ENCODE measurements at places on chromosomes 3 and 15. TPM values are rescaled to one million over a fixed set of nuclear protein-coding genes. Genes with fewer than 3 reads are reported as not detected.

GRCh38 chr3:167602041-167602440 is 51.7 kb downstream of the WDR49 start:
- DNase-seq = no peak

DNA sequence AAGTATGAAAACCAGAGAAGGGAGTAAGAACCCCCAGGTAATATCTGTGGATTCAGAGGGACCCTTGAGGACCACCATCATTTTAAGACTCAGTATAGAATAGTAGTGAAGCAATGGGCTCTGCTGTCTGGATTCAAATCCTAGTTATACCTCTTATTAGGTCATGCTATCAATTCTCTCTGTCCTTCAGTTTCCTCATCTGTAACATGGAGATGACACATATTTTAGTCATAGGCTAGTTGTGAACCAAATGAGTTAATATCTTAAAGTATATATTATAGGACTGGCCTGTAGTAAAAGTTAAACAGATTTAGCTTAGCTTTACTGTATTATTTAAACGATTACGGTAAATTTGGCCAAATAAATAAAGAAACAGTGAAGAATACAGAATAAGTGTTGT is 177.3 kb upstream of the GOLIM4 start:
- no peak for DNase-seq

DNA sequence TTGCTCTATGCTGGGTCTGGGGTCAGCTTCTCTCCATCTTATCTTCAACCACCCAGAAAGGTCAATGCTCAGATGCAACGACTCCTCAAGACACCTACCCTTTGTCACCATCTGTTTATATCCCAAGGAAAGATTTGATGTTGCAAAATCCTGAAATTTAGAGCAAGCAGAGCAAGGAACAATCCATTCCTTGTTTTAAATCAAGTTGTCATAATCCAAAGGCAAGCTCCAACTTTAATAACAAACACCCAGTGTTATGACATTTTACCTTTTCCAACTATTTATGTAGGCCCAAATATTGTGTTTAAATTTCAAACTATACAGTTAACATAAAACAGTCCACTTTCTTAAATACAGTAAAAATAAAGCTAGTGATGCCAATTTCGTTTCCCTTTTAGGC is 116.5 kb upstream of the LRIG1 start:
- DNase-seq = no peak

DNA sequence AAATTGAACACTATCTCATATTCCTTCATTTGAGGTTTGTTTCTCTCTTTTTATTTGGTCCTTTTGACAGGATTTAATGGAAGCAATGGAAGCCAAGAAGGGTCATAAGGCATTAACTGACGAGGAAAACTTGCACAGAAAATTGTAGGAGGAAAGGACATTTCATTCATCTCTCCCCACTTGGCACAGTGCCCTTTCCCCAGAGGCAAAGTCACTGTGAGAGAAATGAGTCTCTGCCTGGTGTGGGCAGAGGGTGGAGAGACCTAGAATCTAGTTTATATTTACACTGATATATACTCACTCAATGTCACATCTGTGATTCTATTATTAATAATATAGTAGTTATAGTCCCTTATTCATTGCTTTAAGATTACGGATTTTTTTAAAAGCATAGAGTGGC is 324.6 kb upstream of the IL12A start:
- DNase-seq = no peak

GRCh38 chr15:79474252-79474651 is 42.1 kb downstream of the MINAR1 start:
- no peak for DNase-seq

GRCh38 chr3:17841190-17841828 is 98.9 kb upstream of the TBC1D5 start:
- peak; percentile 65 for DNase-seq

DNA sequence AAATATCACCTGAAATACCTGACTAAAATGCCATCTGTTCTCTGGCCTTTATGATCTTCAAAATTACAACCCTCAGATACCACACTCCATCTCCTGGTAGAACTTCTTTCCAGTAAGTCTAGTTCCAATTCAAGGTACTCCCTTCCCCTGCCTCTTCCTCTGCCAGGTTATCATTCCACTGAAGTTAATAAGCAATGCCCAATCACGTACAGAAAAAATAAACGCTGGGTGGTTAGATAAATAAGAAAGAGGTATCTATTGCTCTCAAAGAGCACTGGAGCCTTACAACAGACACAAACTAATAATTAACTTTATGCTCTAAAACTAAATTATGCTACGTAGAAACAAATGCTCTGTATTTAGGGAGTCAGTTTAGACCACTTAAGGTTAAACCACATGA is 112.5 kb downstream of the MYO9A start:
- no peak for DNase-seq

DNA sequence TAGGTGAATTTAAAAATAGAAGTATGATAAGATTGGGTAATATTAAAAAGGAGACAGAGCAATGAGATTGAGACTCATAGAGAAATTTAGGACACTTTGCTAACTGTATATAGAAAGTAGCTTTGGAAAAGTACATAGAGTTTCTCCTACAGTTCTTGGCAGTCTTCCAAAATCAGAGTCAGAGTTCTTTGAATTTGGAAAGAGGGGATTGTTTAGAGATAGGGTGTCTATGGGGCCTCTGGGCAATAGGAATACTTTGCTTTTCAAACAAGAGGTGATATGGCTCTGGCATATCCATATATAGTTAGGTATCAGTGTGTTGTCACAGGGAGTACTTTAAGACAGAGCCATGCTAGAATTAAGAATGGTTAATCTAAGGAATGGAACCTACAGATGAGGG is 477.1 kb upstream of the KCNMB2 start:
- no peak for DNase-seq

- DNase-seq = no peak
Observed at GRCh38 chr3:12184541-12184940, 25.8 kb upstream of the TIMP4 start.

GRCh38 chr15:63969652-63970421 is 76.4 kb downstream of the DAPK2 start:
- peak; percentile 90 for DNase-seq

DNA sequence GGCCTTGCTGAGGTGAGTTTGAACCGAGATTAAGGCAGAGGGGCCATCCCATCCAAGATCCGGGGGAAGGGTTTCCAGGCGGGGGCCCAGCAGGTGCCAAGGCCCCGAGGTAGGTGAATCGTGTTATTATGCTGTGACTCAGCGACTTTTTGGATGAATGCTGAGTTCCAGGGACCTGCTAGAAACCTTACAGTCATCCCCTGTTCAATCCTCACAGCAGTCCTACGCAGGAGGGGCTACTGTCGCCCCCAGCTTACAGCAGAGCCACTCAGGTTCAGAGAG is 40.9 kb downstream of the DNAJB8 start:
- no peak for DNase-seq

DNA sequence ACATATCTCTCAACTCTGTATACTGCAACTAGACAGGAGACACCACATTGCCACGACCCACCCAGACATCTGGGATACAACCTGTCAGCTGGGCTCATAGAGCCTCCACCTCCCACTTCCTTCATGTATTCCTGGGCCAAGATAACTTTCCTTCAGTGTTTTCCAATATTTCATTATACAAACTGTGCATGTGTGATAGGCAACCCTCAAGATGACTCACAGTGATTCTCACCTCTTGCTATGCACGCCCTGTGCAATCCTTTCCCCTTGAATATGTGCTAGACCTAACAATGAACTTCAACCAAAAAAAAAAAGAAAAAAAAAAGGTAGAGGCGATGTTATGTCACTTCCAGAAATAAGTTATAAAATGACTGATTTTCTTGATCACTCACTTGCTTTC is 138.0 kb upstream of the ALCAM start:
- no peak for DNase-seq

- DNase-seq = no peak
Observed at GRCh38 chr15:39285071-39285470, 295.8 kb upstream of the THBS1 start.

DNA sequence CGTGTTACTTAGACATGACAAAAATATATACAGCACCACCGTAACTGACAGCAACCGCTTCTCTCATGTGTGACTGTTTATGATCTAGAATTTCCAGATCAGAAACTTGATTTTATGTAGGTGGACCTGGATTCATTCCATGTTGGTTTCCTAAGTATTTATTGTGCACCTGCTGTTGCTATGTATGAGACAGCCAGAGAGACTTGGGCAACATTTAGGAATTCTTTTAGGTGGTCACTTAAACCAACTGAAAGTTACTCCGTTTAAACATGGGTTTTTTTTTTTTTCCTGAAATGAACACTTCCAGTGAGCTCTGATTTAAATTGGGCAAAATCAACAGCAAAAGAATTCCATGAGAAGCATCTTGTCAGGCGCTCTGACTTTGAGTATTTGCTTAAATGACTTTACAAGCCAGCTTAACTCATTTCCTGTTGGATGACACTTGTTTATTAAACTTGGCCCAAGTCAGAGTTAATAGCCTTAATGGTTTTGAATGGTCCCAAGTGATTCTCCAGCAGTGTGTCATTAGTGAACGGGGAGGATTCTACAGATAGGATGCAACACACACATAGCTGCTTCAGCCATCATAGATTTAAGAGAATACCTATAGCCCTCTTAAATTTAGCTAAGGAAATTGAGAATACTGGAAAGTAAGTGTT is 31.8 kb downstream of the MITF start:
- DNase-seq = no peak

GRCh38 chr15:40990789-40991188 is 37.5 kb downstream of the CHAC1 start:
- no peak for DNase-seq

DNA sequence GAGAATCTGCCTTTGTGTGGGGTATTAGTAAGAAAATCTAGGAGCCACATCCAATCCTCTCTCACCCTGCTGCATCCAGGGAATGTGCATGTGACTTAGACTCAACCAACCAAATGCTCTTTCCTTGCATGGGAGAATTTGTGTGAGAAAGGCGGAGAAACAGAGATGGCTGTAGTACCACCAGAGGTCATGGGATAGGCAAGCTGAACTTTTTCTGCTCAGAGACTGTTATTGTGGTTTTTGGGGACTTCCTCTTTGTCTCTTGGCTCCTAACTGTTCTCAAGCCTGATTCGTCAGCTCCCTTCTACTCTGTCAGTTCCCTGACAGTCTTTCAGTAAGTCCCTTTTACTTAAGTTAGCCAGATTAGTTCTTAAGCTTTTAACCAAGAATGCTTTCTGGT is 2.6 kb upstream of the ZSCAN2 start:
- DNase-seq = no peak

DNA sequence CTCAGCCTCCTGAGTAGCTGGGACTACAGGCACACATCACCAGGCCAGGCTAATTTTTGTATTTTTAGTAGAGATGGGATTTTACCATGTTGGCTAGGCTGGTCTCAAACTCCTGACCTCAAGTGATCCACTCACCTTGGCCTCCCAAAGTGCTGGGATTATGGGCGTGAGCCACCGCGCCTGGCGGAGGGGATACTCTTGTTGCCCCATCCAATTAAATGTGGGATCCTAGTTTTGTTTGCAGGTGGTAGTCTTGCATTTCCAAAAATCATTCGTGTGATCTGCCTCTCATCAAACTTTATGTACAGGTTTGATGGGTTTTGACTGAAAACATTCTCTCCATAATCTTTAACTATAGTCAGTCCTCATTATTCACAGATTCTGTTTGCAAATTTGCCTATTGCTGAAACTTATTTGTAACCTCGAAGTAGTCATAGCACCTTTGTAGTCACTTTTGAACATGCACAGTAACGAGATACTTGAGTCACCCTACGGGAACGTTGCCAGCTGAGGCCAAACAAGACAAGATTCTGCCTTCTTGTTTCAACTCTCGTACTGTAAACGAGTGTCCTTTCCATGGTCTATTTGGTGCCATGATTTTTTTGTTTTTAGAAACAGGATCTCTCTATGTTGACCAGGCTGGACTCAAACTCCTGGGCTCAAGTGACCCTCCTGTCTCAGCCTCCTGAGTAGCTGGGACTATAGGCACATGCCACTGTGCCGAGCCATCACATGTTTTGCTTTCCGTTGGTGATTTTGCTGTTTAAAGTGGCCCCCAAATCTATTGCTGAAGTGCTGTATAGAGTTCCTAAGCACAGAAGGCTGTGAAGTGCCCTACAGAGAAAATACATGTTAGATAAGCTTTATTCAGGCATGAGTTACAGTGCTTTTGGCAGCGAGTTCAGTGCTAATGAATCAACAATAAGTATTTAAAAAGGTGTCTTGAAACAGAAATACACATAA is 8.1 kb upstream of the MAPK6 start:
- peak; percentile 27 for DNase-seq

DNA sequence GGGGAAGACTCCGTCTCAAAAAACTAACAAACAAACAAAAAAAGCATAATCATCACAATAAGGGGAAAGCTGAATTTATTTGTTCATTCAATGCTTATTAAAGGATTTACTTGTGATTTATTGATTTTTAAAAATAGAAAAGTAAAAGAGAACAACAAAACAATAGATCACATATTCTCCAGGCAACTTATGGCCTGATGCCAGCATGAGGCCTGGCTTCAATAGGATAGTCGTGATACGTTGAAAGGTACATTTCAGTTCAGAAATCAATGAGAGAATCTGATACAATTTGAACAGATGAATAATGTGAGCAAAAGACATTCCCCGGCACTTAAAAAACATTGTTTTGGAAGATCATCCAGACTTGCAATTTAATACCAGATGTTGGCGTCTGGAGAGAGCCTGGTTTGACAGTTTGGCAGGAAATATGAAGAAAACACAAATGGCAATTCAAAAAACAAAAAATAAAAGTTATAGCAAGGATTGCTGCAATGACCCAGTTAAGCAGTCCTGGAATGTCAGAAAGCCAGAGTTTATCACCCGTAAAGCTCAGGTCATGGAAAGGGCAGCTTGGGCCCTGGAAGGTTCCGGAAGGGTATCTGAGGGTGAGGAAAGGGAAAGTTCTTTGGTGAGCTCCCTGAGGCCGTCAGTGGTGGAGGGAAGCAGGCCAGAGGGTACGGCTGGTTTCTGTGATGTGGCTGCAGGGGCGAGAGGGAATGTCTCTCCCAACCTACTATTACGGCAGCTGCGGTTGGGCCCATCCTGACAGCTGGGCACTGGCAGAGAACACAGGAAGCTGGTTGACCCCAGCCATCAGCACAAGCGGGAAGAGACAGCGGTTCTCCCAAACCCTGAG is 230.2 kb upstream of the HES1 start:
- no peak for DNase-seq

- no peak for DNase-seq
Observed at GRCh38 chr3:72550582-72551262, 297.5 kb downstream of the SHQ1 start.

Gene P2RY13
- total RNA-seq = 0.33 TPM

Gene UACA
- 27.2 TPM for total RNA-seq

Gene FETUB
- not detected for total RNA-seq

Gene GOLGA6A
- not detected for total RNA-seq

Gene FGD5
- total RNA-seq = 7.8 TPM

Gene NFKBIZ
- 92.3 TPM for total RNA-seq
